ENCODE measurements at places on chromosomes 5 and 9. TPM values are rescaled to one million over a fixed set of nuclear protein-coding genes. Genes with fewer than 3 reads are reported as not detected.

DNA sequence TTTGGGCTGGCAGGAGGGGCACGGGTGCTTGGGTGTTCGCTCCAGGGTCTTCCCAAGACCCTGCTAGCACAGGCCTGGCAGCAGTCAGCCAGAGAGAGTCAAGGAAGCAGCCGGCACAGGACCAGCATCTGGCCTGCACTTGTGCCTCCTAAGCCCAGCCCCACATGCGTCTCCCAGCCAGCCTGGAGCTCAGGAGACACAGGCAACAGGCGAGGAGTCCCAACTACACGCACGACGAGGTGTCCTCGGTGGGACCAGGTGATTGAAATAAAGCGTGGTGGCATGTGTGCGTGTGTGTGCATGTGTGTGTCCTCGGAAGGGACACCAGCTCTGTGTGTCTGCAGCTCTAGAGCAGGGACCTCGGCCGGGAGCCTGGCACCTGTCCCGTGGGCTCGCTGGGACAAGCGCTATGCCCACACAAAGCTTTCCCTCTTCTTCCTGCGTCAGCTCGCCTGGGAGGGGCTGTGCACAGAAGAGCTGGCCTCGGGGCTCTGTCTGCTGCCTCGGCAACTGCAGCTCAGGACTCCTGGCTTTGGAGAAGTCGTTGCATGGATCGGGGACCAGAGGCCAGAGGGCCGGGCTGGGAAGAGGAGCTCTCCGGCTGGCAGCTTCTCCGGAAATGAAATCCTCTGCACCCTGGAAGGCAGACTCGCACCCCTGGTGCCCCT lies 14.7 kb upstream of the SLC9A3 start:
- no peak for DNase-seq
- no peak overlapping the region for H3K27ac ChIP-seq
- no peaks in the 10 kb centered on the region for H3K36me3 ChIP-seq
- peaks cover 8% of the 10 kb centered on the region for H3K4me1 ChIP-seq

Gene PCDHB13
- not detected for total RNA-seq

DNA sequence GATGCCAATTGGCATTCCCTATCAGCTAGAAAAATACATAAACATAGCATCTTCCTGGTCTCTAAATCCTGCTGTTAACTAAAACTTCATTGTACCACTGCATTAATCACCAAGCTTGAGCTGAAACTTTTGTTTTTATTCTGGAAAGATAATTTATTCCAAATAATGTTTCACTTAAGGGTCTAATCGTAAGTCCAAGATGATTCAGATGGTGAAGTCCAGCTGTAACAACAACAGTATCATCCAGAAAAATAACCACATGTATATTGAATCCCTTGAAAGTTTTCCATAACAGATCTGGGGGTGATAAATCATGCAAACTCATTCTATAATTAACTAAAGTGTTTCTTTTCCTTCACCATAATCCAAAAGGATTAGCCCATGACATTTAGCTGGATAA lies 23.9 kb downstream of the RORB start:
- peaks cover 8% of the 10 kb centered on the region for H3K27me3 ChIP-seq
- no peaks in the 10 kb centered on the region for H3K36me3 ChIP-seq
- no peaks in the 10 kb centered on the region for H3K4me1 ChIP-seq
- no peak overlapping the region for H3K27ac ChIP-seq
- DNase-seq, result no peak

- no peak overlapping the region for H3K27ac ChIP-seq
- H3K4me3 ChIP-seq, result no peak overlapping the region
- DNase-seq, result no peak
These were observed 903.8 kb downstream of the EFNA5 start for GRCh38 chr5:106766916-106767315.

Measured in activated CD8-positive, alpha-beta T cell treated with anti-CD3 and anti-CD28 coated beads for 36 hours (primary cell).